ENCODE measurements at places on chromosomes 16 and 17. TPM values are rescaled to one million over a fixed set of nuclear protein-coding genes. Genes with fewer than 3 reads are reported as not detected.

- DNase-seq = no peak
Observed at GRCh38 chr16:1532081-1532760, 1.2 kb upstream of the TMEM204 start.

GRCh38 chr17:50953831-50954601 lies 87.9 kb upstream of the TOB1 start:
- no peak for DNase-seq

GRCh38 chr16:17293813-17294558 lies 176.8 kb downstream of the XYLT1 start:
- DNase-seq = no peak

DNA sequence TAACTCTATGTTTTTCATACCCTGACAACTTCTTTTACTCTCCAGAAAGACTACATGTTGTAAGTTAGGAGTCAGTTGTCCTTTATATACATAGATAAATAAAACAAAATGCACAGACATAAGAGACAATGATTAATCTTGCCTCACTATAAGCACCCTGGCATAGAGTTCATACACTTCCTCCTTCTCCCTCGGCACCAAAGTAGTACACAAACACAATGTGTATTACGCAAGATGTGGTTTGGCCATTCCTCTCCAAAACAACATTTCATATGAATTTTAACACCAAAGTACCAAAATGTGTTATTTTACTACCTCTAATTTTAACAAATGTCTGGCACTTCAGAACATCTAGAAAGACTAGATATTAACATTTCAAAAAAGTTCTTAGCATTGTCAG lies 17.2 kb upstream of the SLFN11 start:
- no peak for DNase-seq

Gene SMCR8
- polyA plus RNA-seq = 4.2 TPM
